CD8-positive, alpha-beta memory T cell (primary cell): ENCODE measurements at places on chromosomes 4 and X.

- no peaks in the 10 kb centered on the region for H3K36me3 ChIP-seq
- no peaks in the 10 kb centered on the region for H3K27me3 ChIP-seq
These were observed 1969.3 kb downstream of the PCDH7 start for GRCh38 chr4:32689518-32689917.

GRCh38 chr4:85005865-85006377, 39.4 kb upstream of the WDFY3 start:
- no peaks in the 10 kb centered on the region for H3K27me3 ChIP-seq
- no peaks in the 10 kb centered on the region for H3K36me3 ChIP-seq
- H3K4me3 ChIP-seq: no peak overlapping the region
- no peak for DNase-seq

DNA sequence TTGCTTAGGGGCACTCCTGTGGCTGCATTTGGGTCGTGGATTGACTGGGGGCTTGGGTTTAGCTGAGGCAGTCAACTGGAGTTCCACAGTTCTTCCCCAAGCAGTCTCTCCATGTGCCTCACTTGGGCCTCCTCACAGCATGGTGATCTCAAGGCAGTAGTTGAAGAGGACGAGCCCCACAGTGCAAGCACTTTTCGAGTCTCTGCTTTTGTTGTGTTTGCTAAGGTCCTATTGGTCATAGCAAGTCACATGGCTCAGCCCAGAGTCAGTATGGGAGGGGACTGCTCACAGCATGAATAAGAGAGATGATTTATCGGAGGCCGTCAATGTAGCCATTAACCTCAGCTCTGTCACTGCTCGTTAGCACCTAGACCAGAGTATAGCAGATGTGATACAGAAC, 29.7 kb downstream of the BMX start:
- no peaks in the 10 kb centered on the region for H3K4me1 ChIP-seq
- H3K27ac ChIP-seq: no peak overlapping the region
- H3K36me3 ChIP-seq: no peaks in the 10 kb centered on the region
- no peak overlapping the region for H3K4me3 ChIP-seq

DNA sequence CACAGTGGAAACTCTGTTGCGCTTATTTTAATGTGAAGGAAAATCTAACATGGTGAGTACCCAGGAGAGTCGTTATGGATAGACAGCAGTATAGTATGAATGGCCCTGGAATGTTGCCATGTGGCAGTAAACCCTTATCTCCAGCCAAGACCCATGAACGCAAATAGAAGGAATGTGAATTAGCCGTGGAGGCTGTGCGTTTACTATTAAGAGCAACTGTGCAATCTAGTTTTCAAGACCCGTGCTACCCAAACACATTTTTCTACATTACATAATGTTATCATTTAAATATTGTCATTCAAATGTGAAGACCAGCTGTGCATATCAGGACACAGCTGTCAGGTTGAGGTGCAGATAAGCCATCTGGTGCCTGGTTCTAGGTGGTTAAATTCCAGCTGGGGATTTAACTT, 13.3 kb upstream of the AGA start:
- H3K4me1 ChIP-seq: no peaks in the 10 kb centered on the region
- no peak overlapping the region for H3K27ac ChIP-seq
- no peaks in the 10 kb centered on the region for H3K27me3 ChIP-seq
- H3K4me3 ChIP-seq: no peak overlapping the region

DNA sequence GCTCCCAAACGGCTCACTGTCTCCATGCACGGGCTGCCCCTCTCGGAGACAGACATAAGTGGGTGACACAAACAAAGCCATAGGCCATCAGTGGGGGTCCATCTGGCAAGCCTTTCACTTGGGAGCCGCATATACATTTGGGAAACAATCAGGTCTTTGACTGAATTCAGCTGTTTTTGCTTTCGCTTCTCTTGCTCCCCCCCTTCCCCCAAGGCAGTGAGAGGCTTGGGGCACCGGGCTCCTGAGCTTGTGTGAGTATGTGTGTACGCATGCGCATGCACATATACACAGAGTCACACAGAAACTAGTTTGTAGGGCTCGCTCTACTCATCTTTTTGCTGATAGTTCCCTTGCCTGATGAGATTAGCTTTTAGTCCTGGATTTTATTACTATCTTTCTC, 284.4 kb downstream of the AFF2 start:
- H3K27me3 ChIP-seq: no peaks in the 10 kb centered on the region
- DNase-seq: no peak
- H3K4me1 ChIP-seq: no peaks in the 10 kb centered on the region
- no peaks in the 10 kb centered on the region for H3K36me3 ChIP-seq
- H3K4me3 ChIP-seq: no peak overlapping the region

DNA sequence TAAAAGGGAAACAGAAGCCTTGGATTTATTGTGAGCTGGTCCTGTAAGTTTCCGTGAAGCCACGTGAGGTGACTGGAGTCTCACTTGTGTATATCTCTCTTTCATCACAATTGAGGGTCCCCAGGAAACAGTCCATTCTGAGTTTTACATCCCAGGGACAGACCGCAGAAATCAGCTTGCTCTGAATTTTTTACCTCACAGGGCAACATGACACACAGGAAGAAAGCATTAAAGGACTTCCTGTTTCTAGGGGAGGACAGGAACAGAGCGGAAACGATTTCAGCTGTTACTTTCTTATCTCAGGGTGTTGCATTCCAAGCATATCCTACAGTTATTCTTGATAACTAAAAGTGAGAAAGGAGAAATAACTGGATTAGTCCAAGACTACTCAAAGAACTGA, 553.5 kb downstream of the TRAM1L1 start:
- H3K27me3 ChIP-seq: no peaks in the 10 kb centered on the region
- no peak overlapping the region for H3K27ac ChIP-seq
- no peak for DNase-seq
- H3K36me3 ChIP-seq: no peaks in the 10 kb centered on the region

GRCh38 chrX:146658379-146658778, 151.2 kb upstream of the CXorf51B start:
- no peak overlapping the region for H3K4me3 ChIP-seq
- H3K4me1 ChIP-seq: no peaks in the 10 kb centered on the region
- H3K36me3 ChIP-seq: no peaks in the 10 kb centered on the region
- no peak overlapping the region for H3K27ac ChIP-seq
- H3K27me3 ChIP-seq: no peaks in the 10 kb centered on the region

- no peaks in the 10 kb centered on the region for H3K27me3 ChIP-seq
- H3K36me3 ChIP-seq: no peaks in the 10 kb centered on the region
- no peak overlapping the region for H3K4me3 ChIP-seq
- H3K27ac ChIP-seq: no peak overlapping the region
These were observed 75.1 kb upstream of the SLC7A11 start for GRCh38 chr4:138317175-138317748.

DNA sequence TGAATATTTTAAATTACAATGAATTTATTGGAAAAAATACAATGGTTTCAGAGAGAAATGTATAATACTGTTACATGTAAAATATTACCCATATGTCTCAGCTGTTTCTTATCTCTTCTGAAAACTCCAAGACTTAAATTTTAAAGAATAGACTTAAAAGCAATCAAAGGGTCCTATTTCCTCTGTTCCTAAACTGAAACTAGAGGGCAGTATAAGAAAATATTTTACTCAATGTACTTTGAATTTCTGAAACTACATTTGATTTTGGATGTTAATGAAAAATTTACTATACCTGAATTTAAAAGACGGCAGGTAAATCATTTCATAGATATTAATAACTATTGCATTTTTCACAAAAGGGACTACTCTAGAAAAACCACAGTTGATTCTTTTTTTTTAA, 200.2 kb downstream of the LRBA start:
- peaks cover 14% of the 10 kb centered on the region for H3K36me3 ChIP-seq
- no peak for DNase-seq
- no peak overlapping the region for H3K27ac ChIP-seq
- H3K4me3 ChIP-seq: no peak overlapping the region
- H3K4me1 ChIP-seq: no peaks in the 10 kb centered on the region
- H3K27me3 ChIP-seq: no peaks in the 10 kb centered on the region

DNA sequence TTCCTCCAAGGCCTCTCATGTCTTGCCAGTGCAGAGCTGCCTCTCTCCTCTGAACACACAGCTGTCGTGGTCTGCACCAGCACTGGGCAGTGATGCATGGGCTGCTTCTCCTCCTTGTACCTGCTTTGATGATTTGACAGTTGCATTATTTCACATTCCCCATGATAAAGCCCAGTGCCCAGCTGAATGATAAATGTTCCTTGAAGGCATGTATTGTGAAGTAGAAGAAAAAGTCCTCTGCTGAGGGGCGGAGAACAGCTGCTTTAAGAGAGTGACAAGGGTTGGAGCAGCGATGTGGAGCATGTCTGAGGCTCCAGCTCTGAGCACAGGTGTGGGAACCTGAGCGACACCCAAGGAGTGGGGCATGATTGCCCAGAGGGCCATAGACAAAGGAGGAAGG, 21.1 kb upstream of the TRIM2 start:
- no peak for DNase-seq
- H3K27me3 ChIP-seq: no peaks in the 10 kb centered on the region
- H3K27ac ChIP-seq: no peak overlapping the region
- no peaks in the 10 kb centered on the region for H3K4me1 ChIP-seq
- no peaks in the 10 kb centered on the region for H3K36me3 ChIP-seq

DNA sequence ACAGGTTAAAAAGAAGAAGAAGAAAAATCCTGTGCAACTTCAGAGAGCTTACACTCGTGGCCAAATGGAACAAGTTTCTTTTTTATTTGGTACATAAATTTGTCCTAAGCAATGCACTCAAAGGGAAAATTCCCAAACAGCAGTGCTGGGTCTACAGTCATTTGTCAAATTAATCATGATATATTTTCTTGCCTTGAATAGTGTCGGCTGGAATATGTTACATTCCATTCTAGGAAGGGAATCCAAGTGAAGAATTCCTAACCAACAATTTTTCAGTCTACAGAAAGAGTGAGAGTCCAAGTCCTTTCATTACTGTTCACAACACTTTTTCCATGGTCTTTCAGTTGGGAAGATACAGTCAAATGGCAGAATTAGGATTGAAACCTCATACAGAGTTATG, 63.9 kb downstream of the HAND2 start:
- H3K36me3 ChIP-seq: no peaks in the 10 kb centered on the region
- H3K27ac ChIP-seq: no peak overlapping the region

DNA sequence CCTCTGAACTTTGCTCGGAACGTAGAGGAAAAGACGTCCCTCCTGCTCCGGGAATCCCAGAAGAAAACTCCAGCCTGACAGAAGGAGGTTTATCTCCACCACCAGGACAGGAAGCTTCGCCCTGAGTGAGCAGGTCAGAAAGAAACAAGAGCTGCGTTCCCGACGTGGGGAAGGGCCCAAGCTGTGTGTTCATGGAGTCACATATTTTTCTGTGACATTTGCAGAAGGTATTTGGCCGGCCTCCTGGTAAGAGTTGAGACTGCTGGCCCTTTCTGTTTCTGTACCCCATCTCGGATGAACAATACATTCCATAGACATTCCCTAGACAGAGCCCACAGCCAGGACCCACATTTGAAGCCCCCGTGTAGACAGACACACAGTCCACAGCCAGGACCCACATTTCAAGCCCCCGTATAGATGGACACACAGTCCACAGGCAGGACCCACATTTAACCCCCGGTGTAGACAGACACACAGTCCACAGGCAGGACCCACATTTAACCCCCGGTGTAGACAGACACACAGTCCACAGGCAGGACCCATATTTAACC, 230.8 kb downstream of the SHOX start:
- no peak for DNase-seq
- no peaks in the 10 kb centered on the region for H3K27me3 ChIP-seq
- H3K4me1 ChIP-seq: no peaks in the 10 kb centered on the region
- no peak overlapping the region for H3K4me3 ChIP-seq
- H3K36me3 ChIP-seq: no peaks in the 10 kb centered on the region

- H3K36me3 ChIP-seq: no peaks in the 10 kb centered on the region
- H3K27me3 ChIP-seq: no peaks in the 10 kb centered on the region
- H3K27ac ChIP-seq: no peak overlapping the region
- no peak for DNase-seq
These were observed 231.1 kb downstream of the STPG2 start for GRCh38 chr4:97912156-97912555.

GRCh38 chrX:69139516-69139915, 25.7 kb downstream of the PJA1 start:
- H3K27ac ChIP-seq: no peak overlapping the region
- no peaks in the 10 kb centered on the region for H3K4me1 ChIP-seq
- no peak for DNase-seq
- H3K4me3 ChIP-seq: no peak overlapping the region
- H3K27me3 ChIP-seq: no peaks in the 10 kb centered on the region

- no peak overlapping the region for H3K27ac ChIP-seq
- no peaks in the 10 kb centered on the region for H3K27me3 ChIP-seq
- no peaks in the 10 kb centered on the region for H3K36me3 ChIP-seq
- H3K4me3 ChIP-seq: no peak overlapping the region
- no peak for DNase-seq
These were observed 28.6 kb downstream of the SULT1B1 start for GRCh38 chr4:69731847-69732246.

- H3K4me3 ChIP-seq: peak overlapping the region; percentile 86
- H3K27ac ChIP-seq: peak overlapping the region; percentile 80
- no peaks in the 10 kb centered on the region for H3K27me3 ChIP-seq
- peaks cover 9% of the 10 kb centered on the region for H3K4me1 ChIP-seq
- H3K36me3 ChIP-seq: no peaks in the 10 kb centered on the region
These were observed 552 bp downstream of the SLC25A14 start for GRCh38 chrX:130340271-130340670.

DNA sequence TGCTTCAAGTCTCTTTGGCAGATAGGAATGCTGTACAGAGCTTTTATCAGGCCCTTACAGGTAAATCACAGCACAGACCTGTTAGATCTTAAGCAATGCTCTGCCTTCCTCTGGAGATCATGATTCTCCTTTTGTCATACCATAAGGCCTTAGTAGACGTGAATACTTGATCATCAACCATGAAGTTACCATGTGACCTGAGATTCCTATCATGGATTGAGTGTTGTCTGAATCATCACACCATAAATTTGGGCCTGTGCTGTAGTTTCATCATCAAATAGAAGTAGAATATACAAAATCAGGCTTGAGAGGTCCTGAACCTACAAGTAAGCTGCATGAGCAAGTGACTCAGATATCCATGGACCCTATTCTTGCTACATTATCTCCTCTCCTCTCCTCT, 466.8 kb upstream of the INTU start:
- H3K27me3 ChIP-seq: no peaks in the 10 kb centered on the region
- H3K4me3 ChIP-seq: no peak overlapping the region
- H3K27ac ChIP-seq: no peak overlapping the region
- H3K4me1 ChIP-seq: no peaks in the 10 kb centered on the region

DNA sequence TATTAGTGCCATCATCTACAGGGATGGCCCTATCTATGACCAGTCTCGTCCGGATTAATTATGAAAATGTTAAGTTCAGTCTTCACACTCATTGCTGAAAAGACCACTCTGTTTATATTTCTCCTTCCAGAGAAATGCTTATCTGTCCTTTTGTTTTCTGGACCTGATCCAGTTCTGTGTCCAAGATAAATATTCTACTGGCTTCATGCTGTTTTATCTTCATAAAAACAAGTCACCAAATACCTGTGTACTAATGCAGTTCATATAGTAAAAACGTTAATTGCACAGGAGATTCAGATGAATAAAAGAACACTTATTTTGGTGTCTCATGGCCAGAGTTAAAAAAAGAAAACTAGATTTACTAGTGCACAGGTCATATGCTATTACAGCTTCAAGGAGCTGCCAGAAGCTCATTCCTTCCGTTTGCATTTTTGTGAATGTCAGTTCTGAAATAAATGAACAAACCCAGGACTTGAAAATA, 17.3 kb downstream of the FNIP2 start:
- no peak overlapping the region for H3K4me3 ChIP-seq
- H3K27me3 ChIP-seq: no peaks in the 10 kb centered on the region
- H3K36me3 ChIP-seq: no peaks in the 10 kb centered on the region
- no peak for DNase-seq
- peaks cover 4% of the 10 kb centered on the region for H3K4me1 ChIP-seq

GRCh38 chr4:6257247-6258025, 12.2 kb upstream of the WFS1 start:
- no peak overlapping the region for H3K4me3 ChIP-seq
- H3K36me3 ChIP-seq: no peaks in the 10 kb centered on the region
- no peak overlapping the region for H3K27ac ChIP-seq
- H3K4me1 ChIP-seq: no peaks in the 10 kb centered on the region
